Right renal cortex interstitium (tissue), 3 donors: ENCODE measurements at places on chromosomes 16 and 17. TPM values are rescaled to one million over a fixed set of nuclear protein-coding genes. Genes with fewer than 3 reads are reported as not detected.

Gene SLC25A11
- polyA plus RNA-seq = 71.7 TPM

Gene CASKIN1
- polyA plus RNA-seq = 1.4 TPM

Gene TMEM98
- 214 TPM for polyA plus RNA-seq

Gene LGALS9B
- polyA plus RNA-seq = not detected

Gene ZG16B
- polyA plus RNA-seq = 0.32 TPM

Gene MARVELD3
- 13.9 TPM for polyA plus RNA-seq

Gene PLA2G10
- polyA plus RNA-seq = 0.57 TPM

Gene MSI2
- 94.6 TPM for polyA plus RNA-seq
